ENCODE measurements at places on chromosomes 7 and 10.

DNA sequence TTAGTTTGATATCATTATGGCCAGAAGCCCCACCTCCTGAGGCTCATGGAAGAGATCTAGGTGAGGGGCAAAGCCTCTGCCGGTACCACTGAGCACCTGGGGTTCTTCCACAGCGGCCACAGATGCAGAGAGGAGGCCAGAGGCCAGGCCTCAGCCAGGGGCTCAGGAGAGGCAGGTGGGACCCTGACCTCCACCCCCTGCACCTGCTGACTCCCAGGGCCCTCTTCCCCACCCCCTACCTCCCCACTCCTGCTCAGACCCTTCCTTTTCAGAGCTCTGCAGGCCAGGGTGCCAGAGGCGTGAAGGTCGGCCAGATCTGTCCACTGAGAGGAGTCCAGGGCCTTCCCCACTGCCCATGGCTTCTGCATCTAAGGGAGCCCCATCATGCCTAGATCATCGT, 178.7 kb upstream of the PPP2R2D start:
- no peak for DNase-seq

GRCh38 chr10:75396631-75397495, 4.7 kb downstream of the ZNF503 start:
- DNase-seq = peak; percentile 19

DNA sequence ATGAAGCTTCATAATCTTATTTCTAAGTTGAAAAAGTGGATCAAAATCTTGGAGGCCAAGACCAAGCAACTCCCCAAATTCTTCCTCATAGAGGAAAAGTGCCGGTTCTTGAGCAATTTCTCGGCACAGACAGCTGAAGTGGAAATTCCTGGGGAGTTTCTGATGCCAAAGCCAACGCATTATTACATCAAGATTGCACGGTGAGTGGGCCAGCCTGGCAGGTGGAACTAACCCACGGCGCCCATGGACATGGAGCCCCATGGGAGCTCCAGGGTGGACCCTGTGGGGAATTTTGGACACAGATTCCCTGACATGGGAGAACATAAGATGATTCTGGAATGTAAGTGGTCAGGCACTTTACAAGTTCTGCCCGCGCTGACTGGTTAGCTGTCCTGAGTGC, 125.9 kb downstream of the TRRAP start:
- DNase-seq = peak; percentile 27

GRCh38 chr10:34764472-34764946, 50.6 kb downstream of the PARD3 start:
- DNase-seq = no peak

DNA sequence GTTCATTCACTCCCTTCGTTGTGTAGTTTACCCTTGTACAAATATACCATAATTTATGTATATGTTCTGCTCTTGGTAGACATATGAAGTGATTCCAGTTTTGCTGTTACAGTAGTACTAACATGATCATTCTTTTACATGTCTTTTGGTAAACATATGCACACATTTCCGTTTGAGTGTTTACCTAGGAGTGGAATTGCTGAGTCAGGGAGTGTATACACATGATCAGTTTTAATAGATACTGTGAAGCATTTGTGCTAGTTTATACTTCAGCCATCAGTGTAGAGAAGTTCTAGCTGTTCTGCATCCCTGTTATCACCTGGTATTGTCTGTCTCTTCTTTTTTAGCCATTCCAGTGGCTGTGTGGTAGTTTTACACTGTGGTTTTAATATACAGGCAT, 34.5 kb upstream of the CYP26C1 start:
- DNase-seq = no peak

DNA sequence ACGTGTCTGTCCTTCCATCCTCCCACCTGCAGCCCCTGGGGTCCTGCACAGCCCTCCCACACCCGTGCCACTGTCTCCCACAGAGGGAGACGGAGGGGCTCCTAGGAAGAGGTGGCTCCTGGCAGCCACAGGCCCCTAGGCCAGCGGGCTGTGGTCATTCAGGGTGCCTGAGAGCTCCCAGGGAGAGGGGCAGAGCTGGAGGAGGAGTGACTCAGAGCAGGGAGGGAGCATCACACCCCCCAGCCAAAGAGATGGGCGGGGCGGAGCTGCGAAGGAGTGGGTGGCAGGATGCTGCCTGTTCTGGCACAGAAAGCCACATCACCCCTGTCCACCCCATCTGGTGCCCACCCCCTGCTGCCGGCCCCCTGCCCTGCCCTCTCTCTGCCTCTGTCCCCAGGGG, 50.5 kb downstream of the STK32C start:
- DNase-seq = peak; percentile 70
